ENCODE measurements at places on chromosomes 2 and 18.

DNA sequence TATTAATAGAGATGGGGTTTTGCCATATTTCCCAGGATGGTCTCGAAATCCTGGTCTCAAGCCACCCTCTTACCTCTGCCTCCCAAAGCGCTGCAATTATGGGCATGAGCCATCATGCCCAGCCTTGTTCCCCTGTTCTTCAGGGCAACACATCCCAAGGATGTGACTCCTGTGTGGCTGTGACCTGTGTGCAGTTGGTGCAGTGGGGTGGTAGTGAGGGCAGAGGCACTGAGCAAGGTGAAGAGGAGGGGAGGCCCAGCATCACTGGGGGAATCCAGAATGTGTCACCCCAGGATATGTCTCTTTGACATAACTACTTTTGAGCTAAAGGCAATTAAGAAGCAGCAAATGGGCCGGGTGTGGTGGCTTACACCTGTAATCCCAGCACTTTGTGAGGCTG, 23.4 kb downstream of the CENPA start:
- DNase-seq: no peak

GRCh38 chr2:132521341-132521740, 104.7 kb downstream of the GPR39 start:
- DNase-seq: no peak

- no peak for DNase-seq
These were observed 28.8 kb upstream of the SIX3 start for GRCh38 chr2:44912660-44913059.

- DNase-seq: no peak
These were observed 4.4 kb downstream of the XRCC5 start for GRCh38 chr2:216113572-216113971.

DNA sequence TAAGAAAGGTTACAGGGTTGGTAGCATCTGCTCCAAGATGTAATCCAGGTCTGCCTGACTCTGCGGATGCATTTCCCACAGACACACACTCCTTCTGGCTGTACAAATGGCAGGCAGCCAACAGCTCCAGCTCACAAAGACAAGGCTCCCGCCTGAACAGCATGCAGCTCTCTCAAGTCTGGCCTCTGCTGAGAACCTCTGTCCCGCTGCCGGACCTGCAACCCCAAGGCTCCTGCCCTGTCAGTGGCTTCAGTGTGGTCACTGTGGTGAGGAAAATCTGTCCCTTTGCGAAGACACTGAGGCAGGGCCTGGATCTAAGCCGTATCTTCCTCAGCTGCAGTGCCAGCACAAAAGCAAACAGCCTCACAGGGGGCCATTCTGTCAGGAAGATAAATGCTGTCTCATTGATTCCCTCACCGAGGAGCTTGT, 469.3 kb upstream of the MEX3C start:
- no peak for DNase-seq

DNA sequence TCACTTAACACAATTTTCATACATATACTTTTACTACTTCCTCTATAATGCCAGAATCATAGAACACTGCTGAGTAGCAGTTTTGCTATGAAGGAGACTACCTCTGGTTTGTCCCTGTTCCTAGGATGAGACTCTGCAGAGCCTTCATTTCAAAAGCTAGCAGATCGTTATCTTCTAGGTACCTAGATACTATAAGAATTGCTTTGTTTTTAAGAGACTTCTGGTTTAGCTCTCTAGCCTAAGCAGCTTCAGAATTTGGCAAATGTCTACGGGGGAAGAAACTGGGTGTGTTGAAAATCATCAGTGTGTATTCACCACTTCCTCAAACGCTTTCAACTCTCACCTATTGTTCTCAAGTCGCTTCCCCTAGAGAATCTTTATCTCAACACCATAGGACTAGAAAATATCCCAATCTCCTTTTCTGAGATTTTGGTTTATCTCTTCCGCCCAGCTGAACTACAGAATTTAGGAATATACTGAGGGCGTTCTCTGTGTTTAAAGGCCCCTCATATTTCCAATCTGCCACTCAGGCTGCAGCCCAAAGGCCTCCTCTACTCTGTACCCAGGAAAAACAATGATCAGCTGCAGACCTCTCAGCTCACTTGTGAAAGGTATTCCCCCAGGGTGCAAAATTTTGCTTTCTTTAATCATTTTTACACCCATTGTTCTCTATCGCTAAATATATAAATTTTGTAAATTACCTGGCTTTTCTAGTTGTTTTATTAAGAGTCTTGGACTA, 28.7 kb downstream of the SMAD2 start:
- no peak for DNase-seq

- no peak for DNase-seq
These were observed 137.1 kb downstream of the MCFD2 start for GRCh38 chr2:46778511-46778910.

- DNase-seq: no peak
These were observed 1029.9 kb upstream of the PIK3C3 start for GRCh38 chr18:40925071-40925541.

DNA sequence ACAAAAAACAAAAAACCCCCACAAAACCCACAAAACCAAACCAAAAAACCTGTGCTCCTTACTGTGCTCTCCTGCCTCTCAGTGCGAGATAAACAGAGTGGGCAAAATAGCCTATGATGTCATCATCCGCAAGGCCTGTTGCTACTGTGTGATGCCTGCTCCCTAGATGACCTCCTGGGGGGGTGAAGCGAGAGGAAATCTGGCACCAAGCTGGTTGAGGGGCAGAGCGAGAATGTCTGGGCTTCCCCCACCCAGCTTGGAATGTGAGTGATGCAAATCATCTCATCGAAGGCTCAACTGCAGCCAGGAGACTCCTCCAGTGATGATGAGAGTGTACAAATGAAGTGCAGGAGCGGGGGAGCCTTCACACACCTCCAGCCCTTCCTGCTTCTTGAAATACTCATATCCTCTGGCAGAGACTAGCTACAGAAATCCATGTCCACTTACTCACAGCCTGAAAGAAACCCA, 57.7 kb upstream of the MAP4K3 start:
- DNase-seq: no peak

GRCh38 chr18:39945076-39945475, 2010.0 kb upstream of the PIK3C3 start:
- no peak for DNase-seq

DNA sequence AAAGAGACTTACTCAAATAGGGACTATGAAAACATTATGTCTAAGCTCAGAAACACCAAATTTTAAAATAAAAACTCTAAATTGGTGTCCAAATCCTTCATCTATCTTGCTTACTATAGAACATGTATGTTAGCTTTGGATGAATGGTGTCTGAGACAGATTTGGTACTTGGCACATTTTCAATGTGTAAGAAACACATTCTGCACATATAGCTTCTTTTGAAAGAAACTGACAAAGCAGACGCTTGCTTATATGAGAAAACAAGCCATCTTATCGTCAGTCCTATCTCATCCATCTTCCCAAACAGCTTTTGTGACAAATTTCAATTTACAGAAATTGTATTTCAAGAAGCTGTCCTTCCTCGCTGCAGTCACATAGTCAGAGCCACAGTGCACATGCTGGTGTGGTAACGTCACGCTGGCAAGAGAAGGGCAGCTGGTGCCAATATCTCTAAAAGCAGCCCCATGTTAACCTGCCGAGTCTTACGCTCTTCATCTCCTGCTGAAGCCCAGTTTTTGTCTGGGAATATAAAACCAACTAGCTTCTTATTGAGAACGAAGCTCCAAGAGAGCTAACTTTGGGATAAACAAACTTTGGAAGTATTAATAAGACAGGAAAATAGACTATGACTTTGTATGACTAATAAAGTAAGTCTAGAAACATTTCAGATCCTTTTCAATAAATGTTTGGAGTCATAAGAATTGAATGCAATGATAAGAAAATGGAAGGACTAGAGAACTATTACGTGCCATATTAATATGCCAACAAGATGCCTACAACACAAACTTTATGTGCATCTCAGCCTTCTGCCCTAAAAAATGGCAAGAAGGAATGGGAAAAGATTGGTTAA, 74.9 kb upstream of the TFCP2L1 start:
- DNase-seq: no peak

DNA sequence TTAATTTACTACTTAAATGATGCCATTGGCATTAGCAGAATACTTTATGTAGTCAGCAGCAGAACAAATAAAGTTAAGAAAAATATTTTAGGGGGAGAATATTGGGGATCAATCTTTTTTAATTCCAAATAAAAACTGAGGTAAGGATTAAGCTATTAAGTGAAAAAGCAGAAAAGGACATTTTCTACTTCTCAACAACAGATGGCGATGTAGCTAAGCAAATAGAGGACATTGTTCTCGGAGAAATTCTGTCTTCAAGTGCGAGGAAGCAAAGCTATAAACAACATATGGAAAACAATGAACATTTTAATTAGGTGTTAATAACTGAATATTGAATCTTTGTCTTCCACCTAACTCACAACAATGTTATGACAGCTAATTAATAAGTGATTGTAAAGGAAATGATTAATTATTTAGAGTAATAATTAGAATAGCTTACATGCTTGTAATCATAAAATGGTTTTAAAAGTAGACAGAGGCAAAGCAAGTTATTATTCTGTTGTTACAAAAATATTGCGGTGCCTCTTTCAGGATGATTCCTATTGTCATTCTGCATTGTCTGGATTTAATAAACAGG, 32.9 kb upstream of the CCDC93 start:
- no peak for DNase-seq

DNA sequence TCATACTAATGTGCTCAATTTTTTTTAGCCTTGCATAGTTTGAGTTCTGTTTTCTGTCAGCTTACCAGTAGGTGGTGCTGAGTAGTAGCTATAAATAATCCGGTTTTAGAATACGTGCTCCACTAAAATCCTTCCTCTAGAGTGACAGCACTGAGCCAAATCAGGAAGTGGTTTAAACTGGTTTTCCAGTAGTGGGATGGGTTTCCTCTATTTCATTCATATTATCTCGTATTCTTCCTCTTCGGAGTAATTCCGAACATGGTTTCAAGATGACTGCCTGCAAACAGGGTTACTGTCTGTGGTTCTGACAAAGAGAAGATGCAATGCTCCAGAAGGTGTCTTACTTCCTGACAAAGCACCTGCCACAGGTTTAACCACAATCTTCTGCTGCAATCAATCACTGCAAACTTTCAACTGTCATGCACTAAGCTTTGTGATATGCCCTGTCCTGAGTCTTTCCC, 496.9 kb upstream of the VRK2 start:
- DNase-seq: no peak

- no peak for DNase-seq
These were observed 223.3 kb upstream of the ATP5MC3 start for GRCh38 chr2:175404839-175405238.

GRCh38 chr2:241350878-241351639, 5.0 kb upstream of the FARP2 start:
- DNase-seq: no peak

DNA sequence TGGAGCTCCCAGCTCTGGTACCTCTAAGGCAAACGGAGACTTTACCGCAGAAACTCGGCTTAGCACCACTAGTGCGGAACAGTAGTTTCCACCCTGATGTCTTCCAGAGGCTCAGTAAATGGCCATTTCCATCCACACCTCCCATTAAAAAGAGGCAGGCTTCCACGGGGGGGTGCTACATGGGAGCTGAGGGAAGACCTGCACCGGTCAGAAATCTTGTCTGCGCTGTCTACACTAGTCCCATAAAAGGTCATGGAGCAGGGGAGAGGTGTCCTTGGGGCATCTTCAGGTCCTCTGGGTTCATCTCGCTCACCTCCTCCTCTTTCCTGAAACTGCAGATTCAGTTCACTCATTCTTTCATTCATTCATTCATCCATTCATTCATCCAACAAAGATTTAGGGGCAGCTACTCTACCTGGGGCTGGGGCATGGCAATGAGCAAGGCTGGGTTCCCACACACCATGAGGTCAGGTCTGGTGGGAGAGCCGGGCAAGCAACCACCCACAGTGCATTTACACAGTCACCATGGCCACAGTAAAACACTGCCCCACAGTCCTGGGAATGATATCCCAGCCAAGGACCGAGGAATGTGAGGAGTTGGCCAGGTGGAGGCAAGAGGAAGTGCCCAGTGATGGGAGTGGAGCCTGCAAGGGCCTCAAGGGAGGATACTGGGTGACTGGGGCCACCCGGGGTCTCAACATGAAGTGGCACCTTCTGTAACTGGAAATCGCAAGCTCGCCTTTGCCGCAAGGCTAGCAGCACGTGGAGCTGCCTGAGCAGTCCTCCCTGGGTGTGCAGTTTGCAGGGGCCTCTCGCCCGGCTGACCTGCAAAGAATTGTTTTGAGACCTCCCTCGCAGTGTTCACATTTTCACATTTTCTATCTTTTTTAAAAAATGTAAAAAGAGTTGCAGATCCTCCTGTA, 180.2 kb upstream of the RAB6C start:
- DNase-seq: no peak

GRCh38 chr2:6336752-6337471, 528.8 kb downstream of the CMPK2 start:
- DNase-seq: no peak

- no peak for DNase-seq
These were observed 246.9 kb downstream of the LDLRAD4 start for GRCh38 chr18:13465476-13465875.

DNA sequence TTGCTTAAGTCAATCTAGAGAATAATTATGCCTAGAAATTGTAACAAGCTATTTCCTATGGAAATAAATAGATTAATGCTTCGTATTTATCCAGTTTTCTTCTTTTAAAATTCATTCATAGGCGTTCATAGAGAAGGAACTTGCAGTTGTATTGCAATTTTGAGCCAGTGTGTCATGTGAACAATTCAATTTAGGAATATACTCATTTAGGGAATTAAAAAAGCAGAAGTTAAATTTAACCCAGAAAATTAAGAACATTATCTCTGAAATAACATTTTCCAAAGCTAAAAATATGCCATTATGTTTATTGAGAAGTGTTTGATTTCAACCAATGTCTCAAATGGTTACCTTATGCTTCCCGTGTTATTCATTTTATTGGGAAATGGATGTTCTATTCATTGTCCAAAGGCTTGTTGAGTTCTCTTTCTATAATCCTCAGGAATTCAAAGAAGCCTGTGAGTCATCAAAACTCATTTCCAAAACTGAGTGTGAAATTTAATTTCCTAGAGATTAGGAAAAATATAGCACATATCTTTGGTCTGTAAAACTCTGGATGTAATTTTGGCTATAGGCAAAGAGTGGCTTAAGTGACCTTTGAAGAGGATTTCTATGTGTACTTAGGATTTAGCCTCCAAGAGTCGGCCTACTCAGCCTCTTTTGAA, 99.7 kb downstream of the SLC8A1 start:
- no peak for DNase-seq

- DNase-seq: no peak
These were observed 107.6 kb upstream of the MAP3K20 start for GRCh38 chr2:172968061-172968469.

GRCh38 chr2:126703311-126703710, 47.4 kb downstream of the GYPC start:
- no peak for DNase-seq

DNA sequence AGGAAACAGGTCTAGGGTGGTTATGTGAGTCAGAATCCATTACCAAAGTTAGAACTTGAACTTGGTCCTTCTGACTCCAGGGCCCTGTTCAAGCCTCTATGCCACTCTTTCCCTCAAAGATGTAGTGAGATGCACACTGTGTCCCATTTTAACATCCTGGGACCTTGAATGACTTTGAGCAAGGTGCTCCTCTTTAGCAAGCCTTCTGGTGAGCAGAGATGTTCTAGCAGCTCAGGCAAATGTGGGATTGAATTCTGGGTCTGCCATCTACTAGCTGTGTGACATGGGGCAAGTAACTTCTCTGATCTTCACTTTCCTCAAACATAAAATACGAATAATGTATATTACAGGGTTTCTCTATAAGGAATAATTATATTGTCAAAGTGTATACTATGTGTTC, 294.0 kb upstream of the CXCR4 start:
- DNase-seq: no peak

GRCh38 chr2:3349211-3349693, 28.4 kb downstream of the EIPR1 start:
- no peak for DNase-seq

GRCh38 chr18:33010149-33010548, 237.3 kb upstream of the KLHL14 start:
- DNase-seq: no peak

GRCh38 chr2:84654414-84654813, 138.1 kb downstream of the DNAH6 start:
- no peak for DNase-seq

All from activated naive CD4-positive, alpha-beta T cell (primary cell).